ENCODE measurements at places on chromosomes 3 and 15.
A peak's percentile ranks its signal among the peaks of the same experiment; 100 is the strongest.

DNA sequence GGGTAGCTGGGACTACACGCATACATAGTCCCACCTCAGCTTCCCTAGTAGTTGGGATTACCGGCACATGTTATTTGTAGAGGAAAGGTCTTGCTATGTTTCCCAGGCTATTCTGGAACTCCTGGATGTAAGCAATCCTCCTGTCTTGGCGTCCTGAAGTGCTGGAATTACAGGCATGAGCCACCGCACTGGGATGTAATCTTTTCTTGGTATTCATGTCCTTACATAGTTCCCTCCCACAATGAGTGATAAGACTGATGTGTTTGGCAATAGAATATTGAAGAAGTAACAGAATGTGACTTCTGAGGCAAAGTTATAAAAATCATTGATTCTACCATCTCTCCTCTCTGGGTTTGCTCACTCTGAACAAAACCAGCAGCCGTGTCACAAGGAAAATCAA lies 22.7 kb upstream of the ALCAM start:
- DNase-seq: no peak

DNA sequence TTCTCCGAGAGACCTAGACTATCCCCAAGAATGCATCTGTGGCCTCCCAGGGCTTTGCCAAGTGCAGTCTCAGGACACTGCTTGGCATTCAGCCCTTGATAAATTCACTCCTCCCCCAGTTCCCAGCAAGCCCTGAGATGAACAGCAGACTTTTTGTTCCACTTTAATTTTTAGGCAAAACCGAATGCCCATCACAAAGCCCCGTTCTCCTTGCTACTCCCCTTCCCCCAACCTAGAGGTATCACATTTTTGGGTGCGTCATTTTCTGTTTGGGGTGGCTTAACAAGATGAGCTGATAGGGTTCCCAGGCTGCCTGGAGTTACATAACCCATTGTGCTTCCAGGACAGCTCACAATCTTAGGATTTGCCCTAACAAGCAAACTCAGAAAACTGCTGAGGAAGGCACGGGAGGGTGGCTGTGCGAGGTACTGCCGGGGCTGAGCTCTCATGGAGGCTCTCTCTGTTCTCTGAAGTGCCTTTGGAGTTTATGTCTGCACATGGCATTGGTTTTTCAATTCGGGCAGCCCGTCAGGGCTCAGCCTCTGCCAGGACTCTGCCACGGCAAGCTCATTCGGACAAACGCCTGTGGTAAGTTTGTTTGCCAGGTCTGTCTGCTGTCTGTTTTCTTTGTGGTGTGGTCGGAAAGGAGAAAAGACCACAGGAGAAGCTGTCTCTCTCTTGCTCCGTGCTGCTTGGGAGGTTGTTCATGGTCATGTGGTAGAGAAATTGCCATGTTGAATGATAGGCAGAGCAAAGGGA lies at the start of gene TRAK1:
Gene TRAK1, plus strand, starts transcription at position 385 of the 759 bp plus-strand sequence. Its CDS starts 113 bp downstream, at position 498.
- DNase-seq: no peak

DNA sequence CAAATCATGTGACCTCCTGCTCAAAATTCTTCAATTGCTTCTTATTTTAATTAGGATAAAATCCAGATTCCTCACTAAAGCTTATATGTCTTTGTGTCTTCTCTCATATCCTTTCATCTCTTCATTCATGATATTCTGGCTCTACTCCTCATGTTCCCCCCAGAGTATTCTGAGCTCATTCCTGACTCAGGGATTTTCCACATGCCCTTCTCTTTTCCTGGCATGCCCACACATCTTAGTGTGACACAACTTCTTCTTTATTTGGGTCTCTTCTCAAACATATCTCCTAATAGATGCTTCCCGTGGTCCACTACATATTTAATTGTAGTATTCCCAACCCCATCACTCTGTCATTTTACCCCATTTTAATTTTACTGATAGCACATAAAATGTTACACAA lies 15.2 kb upstream of the MBNL1 start:
- peak; percentile 80 for DNase-seq

DNA sequence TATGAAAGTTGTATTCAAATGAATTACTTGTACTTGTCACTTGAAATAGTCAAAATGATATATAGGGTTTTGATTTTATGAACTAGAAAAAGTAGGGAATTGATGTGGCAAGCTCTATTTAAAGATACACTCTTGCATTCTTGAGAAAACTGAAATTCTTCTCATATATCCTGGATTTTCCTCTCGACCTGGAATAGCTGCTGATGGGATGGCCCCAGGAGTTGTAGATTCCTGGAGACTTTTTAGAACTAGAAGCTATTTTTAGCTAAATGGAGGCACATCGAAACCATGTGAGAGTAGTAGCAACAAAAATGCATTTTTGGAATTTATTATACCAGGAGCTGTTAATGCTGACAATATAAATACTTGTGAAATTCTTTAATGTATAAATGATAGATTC lies 125.9 kb downstream of the LEKR1 start:
- DNase-seq: no peak

DNA sequence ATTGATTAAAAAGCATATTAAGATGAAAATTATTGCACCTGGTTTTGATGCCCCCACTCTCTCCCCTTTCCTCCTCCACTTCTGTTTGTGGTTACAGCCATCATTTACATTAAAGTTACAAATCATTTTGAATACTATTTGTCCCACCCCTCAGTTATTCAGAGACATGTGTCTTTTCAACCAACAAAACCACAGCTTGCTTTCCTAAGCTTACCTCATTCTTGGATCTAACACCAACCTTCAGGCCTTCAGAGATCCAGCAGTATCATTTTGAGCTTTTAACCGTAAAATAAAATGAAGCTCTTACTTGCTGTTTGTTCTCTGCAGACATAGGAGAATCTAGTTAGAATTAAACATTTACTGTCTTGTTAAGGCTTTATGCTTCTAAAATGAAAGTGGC lies 4.7 kb downstream of the PXYLP1 start:
- no peak for DNase-seq

GRCh38 chr15:74132681-74133651 lies 2.6 kb downstream of the ISLR2 start:
- DNase-seq: no peak

DNA sequence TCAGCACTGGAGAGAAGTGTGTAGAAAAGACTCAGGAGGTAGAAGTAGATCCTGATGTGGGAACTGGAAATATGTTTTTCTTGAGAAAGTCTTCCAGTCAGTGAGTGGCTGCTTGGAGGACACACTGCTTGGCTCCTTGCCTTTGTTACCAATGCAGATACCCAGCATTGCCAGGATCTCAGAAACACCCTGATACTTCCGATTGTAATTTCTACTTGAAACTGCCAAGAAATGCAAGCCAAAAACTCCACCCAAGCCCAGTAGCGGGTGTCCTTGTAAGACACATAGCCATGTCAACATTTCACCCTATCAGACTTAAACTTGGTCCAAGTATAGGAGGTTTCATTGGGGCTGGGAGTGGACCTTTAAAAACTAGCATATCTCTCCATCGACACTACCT lies 141.8 kb downstream of the ALDH1A2 start:
- DNase-seq: no peak

- DNase-seq: no peak
These were observed 194.6 kb downstream of the THRB start for GRCh38 chr3:24299806-24300626.

DNA sequence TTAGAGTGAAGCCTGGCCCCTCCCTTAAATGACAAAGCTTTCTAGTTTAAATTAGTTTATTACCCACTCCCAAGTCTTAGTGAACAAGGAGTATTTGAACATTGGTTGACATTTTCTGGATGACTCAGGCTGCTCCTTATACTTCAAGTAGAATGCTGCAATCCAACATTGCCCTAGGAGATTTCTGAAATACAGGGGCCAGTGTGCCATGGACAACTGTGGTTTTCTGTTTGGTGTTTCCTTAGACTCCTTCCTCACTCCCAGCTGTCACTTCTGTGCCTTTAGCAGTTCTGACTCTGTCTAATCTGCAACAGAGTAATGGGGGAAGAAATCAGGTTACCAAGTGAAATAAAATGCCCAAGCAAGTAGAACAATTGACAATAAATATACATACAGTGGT lies 116.1 kb upstream of the P2RY1 start:
- DNase-seq: no peak

DNA sequence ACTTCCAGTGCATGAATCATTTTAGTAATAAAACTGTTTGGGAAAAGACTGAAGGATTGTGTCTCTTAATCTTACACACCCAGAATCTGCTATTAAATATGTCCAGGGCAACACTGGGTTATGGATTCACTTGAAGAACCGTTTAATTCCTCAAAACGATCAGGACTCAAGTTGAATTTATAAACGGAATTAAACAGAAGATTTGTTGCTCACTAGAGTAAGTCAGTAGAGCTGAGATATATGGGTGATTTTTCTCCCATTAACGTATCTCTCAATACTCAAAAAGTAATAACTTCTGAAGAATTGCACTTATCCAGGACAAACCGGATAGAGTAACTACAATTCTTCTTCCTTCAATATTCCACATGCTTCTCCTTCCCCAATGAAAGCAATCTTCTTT lies 41.1 kb upstream of the LIPC start:
- no peak for DNase-seq

- DNase-seq: no peak
These were observed 2.4 kb downstream of the SKOR1 start for GRCh38 chr15:67827562-67828277.

GRCh38 chr3:62835554-62836236 lies 39.5 kb downstream of the CADPS start:
- no peak for DNase-seq

DNA sequence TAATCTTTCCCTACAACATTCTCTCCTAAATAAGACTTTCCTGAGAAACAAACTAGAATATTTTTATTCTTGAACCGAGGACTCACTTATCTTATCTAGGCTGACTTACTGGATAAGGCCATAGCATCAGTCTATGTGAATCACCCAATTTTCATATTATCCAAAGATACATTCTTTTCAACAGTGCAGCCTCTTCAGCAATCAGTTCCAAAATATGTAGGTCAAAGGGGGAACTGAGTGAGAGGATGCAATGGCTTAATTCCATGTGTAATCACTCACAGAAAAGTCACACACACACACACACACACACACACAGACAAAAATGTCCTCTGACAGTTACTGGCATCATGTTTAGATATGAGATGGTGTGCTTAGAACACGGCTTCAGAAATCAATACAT lies 31.5 kb upstream of the MECOM start:
- no peak for DNase-seq

- no peak for DNase-seq
These were observed 52.3 kb downstream of the SUCLG2 start for GRCh38 chr3:67601919-67602608.

- DNase-seq: no peak
These were observed 165.5 kb downstream of the MEX3B start for GRCh38 chr15:81880314-81880713.

Measured in CD14-positive monocyte (primary cell).